Stimulated activated CD8-positive, alpha-beta memory T cell treated with anti-CD3 and anti-CD28 coated beads, Interleukin-15, amount 100 ng/mL, for 4 hours (primary cell): ENCODE measurements at places on chromosomes 2 and 18.

DNA sequence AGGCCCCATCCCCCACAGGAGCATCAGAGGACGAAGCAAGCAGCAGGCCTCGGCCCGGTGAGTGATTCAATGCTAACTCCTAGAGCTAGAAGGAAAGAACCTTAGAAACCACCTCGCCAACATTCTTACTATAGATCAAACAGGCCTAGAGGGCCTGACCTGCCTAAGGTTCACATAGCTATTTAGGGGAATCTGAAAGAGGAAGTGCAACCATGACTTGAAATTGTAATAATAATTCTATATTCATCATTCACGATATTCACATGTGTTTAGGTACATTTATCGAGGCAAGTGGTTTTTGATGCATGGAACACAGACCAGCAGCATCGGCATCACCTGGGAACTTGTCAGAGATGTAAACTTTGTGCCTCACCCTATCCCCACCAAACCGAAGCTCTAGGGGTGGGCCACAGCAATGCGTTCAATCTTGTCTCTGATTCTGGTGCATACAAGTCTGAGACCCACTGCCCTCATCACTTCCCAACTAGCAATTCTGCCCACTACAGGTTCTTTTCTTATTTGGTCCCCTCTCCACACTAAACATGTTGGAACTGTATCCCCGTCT is 78.0 kb upstream of the DNMT3A start:
- DNase-seq, result no peak

- DNase-seq, result no peak
Observed at GRCh38 chr2:185502351-185502750, 236.3 kb upstream of the FSIP2 start.

- DNase-seq, result peak; percentile 39
Observed at GRCh38 chr2:230908595-230909191, 16.3 kb downstream of the GPR55 start.

- DNase-seq, result no peak
Observed at GRCh38 chr2:241265506-241265905, 50.0 kb downstream of the HDLBP start.

DNA sequence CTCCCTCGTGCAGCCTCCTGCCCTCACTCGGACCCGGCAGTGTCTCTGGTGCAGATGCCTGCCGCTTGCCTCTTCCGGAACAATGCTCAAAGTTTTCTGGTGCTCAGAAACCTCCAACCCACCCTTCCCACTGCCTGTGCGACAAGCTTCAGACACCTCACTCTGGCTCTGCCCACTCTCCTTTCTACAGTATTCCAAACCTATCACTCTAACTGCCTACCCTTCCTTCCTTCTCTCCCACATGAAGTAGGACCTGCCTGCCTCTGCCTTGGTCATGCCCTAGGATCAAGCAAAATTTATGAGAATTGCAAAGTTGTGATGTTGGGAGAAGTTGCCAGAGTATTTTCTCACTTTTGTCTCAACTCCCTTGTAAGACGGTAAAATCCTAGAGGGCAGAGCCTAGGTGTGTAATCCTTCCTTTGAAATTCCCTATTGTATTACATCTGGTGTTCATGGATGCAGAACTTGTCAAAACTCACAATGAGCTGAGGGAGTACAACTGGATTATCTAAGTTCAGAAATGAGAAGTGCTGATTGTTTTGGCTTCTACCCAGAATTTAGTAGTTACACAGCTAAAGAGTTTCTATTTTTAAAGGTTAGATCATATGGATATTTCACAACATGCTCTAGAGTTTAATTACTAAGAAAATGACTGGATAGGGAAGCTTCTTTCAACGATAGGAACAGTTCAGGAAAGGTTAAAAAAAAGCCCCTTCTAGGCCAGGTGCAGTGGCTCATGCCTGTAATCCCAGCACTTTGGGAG is 7.2 kb downstream of the NPC1 start:
- DNase-seq, result no peak

DNA sequence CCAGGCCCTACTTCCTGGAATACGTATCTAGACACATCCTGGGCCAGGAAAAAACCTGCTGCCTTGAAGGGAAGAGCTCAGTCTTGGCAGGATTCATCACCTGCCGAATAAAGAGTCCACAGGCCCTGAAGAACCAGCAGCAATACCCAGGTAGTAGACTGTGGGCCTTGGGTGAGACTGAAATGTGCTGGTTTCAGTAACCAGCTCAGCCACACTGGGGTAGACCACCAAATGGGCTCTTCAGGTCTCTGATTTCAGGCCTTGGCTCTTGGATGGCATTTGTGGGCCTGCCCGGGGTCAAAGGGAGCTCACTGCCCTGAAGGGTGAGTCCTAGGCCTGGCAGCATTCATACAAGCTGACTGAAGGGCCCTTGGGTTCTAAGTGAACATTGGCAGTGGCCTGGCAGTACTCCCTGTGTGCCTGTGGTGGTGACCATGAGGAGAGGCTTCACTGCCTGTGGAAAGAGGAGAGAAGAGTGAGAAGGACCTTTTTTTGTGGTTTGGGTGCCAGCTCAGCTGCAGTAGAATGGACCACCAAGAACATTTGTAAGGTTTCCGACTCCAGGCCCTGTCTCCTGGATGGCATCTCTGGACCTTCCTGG is 175.1 kb downstream of the ANKRD30B start:
- DNase-seq, result no peak

DNA sequence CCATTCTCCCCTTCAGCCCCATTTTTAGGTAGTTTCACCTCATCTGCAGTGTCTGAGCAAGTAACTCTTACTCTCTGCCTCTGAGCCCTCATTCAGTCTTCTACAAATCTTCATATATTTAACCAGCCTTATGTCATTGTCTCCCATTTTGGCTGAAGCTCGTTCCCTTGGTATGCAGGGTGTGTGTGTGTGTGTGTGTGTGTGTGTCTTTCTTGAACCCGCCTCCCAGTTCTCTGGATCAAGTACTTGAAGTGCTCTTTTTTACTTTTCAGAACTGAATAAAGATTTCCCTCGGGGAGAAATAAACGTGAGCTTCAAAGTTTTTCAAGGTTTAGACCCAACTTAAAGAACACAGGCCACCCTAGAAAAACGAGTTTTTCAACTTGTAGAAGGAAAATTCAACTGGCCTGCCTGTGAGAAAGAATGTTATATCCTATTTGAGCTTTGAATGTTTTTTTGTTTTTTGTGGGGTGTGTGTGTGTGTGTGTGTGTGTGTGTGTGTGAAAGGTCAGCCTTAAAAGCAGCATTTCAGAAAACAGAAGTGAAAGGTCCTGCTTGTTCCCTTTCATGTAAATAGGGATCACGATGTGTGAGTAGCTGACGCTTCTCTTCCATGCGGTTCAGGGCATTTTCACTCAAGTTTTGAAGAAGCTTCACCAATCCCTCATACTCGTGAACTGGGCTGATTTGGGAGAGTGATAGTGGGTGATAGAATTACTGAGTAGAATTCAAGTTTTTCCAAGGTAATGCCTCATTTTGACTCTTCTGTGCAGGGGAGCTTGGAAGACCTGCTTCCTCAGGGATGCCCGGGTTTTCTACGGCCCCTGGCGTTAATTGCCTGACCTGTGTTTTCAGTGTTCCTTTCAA is 50.6 kb upstream of the EML6 start:
- DNase-seq, result no peak

GRCh38 chr2:173680574-173680973 is 284.6 kb downstream of the SP3 start:
- DNase-seq, result no peak

- DNase-seq, result no peak
Observed at GRCh38 chr2:135817951-135818350, 19.0 kb downstream of the LCT start.

DNA sequence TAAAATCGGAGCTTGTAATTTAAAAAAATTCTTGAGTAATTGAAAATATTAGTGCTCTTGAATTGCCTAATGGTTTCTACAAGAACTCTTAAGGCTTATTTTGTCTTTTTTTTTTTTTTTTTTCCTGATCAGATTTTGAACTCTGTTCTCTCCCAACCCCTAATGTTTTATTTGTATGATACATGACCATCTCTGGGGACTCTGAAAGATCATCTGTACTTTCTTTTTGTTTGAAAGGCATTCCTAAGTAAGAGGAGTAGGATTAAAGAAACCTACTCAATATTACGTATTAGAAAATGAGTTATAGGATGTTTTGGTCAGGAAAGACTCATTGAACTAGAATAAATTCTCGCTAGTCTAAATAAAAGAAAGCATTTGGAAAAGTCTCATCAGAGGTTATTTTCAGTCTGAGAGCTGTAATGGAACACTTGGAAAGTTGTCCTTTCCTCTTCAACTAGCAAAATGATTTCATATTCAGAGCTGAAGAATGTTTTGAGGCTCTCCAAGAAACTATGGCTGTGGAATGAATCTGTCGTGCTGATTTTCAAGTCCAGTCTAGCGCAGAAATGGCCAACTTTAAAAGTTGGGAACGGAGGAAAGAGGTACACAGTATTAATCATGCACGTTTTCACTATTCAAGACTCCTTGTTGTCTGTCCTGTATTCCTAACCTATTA is 182.7 kb downstream of the PRPF40A start:
- DNase-seq, result no peak

- no peak for DNase-seq
Observed at GRCh38 chr2:27298391-27299080, 9.7 kb downstream of the UCN start.

- DNase-seq, result no peak
Observed at GRCh38 chr2:131016826-131017741, 76.2 kb downstream of the FAM168B start.

GRCh38 chr2:241465543-241465942 is 42.8 kb downstream of the STK25 start:
- no peak for DNase-seq

- no peak for DNase-seq
Observed at GRCh38 chr2:227713291-227713690, 4.5 kb downstream of the SLC19A3 start.

GRCh38 chr2:97766567-97766966 is 53.2 kb downstream of the ZAP70 start:
- no peak for DNase-seq

DNA sequence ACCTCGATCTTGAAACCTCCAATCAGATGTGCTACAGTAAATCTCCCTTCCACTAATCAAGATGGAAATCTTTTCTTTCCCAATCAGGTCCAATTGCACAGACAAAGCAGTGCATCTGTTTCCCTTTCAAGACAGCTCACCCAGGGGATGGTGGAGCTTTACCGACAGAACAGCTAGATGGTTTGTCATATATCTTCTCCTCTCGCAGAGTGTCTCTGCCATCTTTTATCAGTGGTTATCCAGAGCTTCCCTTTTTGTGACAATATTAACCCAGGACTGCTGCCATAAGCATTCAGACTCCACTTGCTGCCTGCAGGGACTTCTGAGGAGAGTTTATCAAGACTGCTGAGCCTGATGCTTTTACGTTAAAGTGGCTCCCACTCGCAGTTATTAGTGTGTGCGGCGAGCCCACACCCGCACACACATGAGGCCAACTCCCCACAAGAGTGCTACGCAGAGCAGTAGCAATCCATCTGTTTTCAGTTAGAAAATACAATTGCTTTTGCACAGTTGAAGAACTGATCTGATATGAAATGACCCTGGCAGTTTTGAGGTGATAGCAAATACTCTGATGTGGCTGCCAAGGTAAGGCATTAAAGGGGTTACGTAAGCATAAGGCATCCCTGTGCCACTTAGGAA is 398.9 kb downstream of the NCKAP5 start:
- no peak for DNase-seq

GRCh38 chr2:168626647-168627046 is 170.6 kb downstream of the CERS6 start:
- no peak for DNase-seq

DNA sequence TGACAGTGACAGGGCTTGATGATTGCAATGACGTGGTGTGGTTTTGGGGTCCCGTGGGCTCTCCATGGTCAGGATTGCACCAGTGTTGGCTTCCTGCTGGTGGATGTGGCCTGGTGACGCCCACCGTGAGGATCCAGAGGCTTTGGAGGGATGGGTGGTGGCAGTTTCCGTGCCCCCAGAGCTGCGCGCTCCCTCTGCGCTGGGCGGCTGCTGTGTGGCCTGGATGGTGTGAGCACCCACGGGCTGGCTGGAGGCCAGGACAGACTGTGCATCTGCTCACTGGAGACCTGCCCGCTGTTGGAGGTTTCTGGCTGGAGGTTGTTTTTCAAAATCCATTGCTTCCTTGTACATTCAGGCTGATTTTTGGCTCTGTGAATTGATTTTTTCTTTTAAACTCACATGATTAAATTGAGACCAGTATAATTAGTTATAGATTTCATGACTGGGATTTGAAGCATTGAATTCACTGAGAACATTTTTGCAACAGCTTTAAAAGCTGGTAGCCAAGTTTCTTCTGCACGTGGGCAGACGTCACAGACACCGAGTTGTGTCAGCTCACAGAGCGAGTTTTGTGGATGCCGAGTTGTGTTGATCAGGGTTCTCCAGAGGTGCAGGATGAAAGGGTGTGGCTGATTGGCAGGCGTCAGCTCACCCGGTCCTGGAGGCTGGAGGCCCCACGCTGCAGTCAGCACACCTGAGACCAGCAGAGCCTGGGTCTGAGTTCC is 72.7 kb downstream of the KCNG2 start:
- no peak for DNase-seq

- no peak for DNase-seq
Observed at GRCh38 chr2:164606557-164606956, 14.7 kb downstream of the GRB14 start.
